Sigmoid colon (tissue), 7 donors: ENCODE measurements at places on chromosomes 13 and 19.

DNA sequence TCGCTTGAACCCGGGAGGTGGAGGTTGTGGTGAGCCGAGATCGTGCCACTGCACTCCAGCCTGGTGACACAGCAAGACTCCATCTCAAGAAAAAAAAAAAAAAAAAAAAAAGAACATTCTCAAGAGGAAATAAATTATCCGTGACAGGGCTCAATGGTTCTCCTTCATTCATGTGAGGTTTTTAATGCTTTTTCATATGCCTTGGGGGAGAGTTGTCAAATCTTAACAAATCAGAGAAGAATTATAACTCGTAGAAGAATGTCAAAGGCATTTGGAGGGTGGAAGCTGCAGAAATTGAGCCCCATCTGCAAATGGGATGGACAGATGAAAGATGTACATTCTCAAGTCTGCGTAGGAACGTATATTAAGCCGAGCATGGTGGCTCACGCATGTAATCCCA lies 34.9 kb upstream of the HOMER3 start:
- H3K4me3 ChIP-seq = no peak overlapping the region
- no peaks in the 10 kb centered on the region for H3K27me3 ChIP-seq
- DNase-seq = no peak
- H3K36me3 ChIP-seq = no peaks in the 10 kb centered on the region
- H3K27ac ChIP-seq = no peak overlapping the region

- H3K36me3 ChIP-seq = no peaks in the 10 kb centered on the region
- H3K4me1 ChIP-seq = no peaks in the 10 kb centered on the region
- H3K27me3 ChIP-seq = no peaks in the 10 kb centered on the region
- no peak overlapping the region for H3K4me3 ChIP-seq
Observed at GRCh38 chr13:65595916-65596315, 1634.2 kb downstream of the PCDH9 start.

- H3K27ac ChIP-seq = no peak overlapping the region
- H3K36me3 ChIP-seq = no peaks in the 10 kb centered on the region
- H3K4me1 ChIP-seq = peaks cover 88% of the 10 kb centered on the region
- no peak overlapping the region for H3K4me3 ChIP-seq
- DNase-seq = no peak
Observed at GRCh38 chr13:46643165-46643777, 90.3 kb downstream of the LRCH1 start.

DNA sequence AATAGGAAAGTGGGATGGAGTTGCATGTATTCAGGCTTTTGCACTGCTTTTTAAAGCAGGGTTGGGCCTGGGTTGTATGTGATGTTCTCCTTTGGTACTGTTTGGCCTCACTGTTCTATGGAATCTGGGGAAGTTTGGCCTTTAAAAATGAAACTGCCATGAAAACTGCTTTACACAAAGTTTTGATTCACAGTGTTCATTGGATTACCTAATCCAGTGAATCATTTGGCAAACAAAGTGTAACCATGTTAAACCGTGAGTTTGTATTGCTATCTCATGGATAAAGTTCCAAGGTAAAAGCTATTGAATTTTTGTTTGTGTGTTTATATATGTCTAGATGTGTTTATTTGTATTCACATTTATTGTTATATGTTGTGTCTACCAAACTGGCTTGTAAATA lies 1658.6 kb downstream of the OLFM4 start:
- no peak overlapping the region for H3K4me3 ChIP-seq
- DNase-seq = no peak
- no peak overlapping the region for H3K27ac ChIP-seq
- H3K27me3 ChIP-seq = no peaks in the 10 kb centered on the region

GRCh38 chr19:6113616-6114188 lies 3.4 kb upstream of the RFX2 start:
- peaks cover 11% of the 10 kb centered on the region for H3K4me1 ChIP-seq
- H3K27ac ChIP-seq = no peak overlapping the region
- H3K27me3 ChIP-seq = no peaks in the 10 kb centered on the region
- H3K36me3 ChIP-seq = no peaks in the 10 kb centered on the region
- H3K4me3 ChIP-seq = no peak overlapping the region

GRCh38 chr13:101846701-101847100 lies 394.2 kb downstream of the ITGBL1 start:
- no peak for DNase-seq
- no peak overlapping the region for H3K27ac ChIP-seq
- H3K27me3 ChIP-seq = no peaks in the 10 kb centered on the region
- H3K4me1 ChIP-seq = no peaks in the 10 kb centered on the region
- H3K36me3 ChIP-seq = no peaks in the 10 kb centered on the region

DNA sequence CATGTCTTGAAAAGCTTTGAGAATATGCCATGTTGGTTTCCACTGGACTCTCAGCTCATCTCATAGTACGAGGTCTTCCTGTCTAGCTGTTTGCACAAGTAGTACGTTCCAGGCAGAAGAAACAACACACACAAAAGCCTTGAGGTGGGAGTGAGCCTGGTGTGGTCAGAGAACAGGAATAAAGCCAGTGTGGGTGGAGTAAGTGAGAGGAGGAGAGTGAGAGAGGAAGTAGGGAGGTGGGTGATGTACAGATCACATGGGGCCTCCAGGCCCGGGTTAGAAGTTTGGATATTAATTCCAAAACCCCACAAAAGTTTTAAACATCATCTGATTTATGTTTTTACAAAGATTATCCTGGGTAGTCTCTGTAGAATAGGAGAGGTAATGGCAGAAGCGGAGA lies 230.6 kb downstream of the MTUS2 start:
- no peaks in the 10 kb centered on the region for H3K36me3 ChIP-seq
- DNase-seq = no peak
- no peak overlapping the region for H3K4me3 ChIP-seq
- no peaks in the 10 kb centered on the region for H3K4me1 ChIP-seq
- H3K27me3 ChIP-seq = no peaks in the 10 kb centered on the region

GRCh38 chr13:51674276-51674675 lies 90.0 kb downstream of the WDFY2 start:
- no peak overlapping the region for H3K4me3 ChIP-seq
- no peak for DNase-seq
- no peaks in the 10 kb centered on the region for H3K36me3 ChIP-seq

DNA sequence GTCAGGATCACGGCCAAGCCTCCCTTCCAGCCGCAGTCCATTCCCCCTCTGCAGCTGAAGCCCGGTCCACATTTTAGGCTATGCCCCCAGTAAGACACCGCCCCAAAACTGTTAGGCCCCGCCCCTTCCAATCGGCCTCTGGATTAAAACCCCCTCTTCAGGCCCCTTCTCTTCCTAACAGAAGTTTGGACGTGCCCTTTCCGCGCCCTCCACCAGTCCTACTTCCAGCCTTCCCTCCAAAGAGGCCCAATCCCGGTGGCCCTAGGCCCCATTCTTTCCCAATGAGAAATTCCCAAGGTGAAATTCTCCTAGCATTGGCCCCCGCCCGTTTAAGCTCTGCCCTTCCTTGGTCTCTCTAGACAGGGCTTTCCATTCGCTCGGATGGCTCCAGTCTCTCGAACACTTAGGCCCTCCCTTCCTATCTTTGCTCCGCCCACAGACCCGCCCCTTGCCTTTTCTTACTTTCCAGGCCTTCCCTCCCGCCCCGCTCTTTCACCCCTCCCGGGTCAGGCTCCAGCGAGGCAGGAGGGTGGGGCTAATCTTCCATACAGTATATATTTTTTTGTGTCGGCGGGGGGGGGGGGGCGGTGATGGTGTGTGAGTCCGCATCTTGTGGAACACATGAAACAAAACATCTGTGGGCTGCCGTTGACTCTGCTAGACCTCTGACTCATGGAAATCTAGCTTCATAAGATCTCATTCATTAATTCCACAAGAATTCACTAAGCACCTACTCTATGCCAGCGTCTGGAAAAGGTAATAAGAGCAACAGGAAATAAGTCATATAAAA lies 13.6 kb downstream of the LTBP4 start:
- peaks cover 28% of the 10 kb centered on the region for H3K27me3 ChIP-seq
- peak overlapping the region; percentile 53 for H3K4me3 ChIP-seq
- no peaks in the 10 kb centered on the region for H3K4me1 ChIP-seq
- H3K27ac ChIP-seq = peak overlapping the region; percentile 72

DNA sequence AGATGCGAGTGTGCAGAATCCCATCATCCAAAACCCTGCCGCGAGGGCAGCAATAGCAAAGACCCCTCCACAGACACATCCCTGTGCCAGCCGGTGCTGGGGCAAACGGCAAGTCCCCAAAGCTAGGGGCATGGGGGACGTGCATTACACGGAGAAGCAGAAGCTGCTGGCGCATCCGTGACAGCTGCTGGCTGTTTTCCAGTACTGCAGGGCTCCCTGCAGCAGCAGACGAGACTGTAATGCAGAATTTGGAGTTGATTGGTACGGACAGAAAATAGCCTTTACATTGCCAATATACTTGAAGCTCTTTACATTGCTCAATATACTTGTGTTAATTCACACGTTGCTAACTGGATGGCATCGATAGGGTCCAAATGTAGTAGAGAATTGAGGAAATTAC lies 77.2 kb upstream of the TMTC4 start:
- H3K27ac ChIP-seq = no peak overlapping the region
- no peaks in the 10 kb centered on the region for H3K27me3 ChIP-seq
- no peak for DNase-seq
- no peaks in the 10 kb centered on the region for H3K36me3 ChIP-seq
- H3K4me3 ChIP-seq = no peak overlapping the region

DNA sequence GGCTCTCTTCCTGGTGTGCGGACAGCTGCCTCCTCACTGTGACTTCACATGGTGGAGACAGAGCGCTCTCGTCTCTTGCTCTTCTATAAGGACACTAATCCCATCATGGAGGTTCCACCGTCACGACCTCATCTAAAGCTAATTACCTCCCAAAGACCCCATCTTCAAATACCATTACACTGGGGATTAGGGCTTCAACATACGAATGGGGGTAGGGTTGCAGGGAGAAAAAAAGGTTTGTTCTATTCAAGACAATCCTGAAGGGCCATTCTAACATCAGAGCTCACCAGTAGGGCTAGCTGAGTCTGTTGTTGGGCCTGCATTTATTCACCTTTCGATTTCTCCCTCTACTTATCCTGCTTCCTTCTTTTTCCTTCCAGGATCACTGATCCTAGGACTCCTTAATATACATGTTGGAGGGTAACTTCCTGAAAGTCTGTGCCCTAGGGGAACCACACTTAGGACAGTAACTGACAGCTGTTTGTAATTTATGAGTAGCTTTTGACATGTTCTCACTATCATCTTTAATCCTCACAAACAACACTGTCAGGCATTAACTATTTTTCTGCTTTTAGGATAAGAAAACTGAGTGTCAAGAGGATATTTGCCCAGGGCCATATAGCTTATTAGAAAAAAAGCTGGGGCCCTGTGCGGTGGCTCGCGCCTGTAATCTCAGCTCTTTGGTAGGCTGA lies 18.8 kb upstream of the GTF2F2 start:
- H3K27ac ChIP-seq = no peak overlapping the region

- peaks cover 8% of the 10 kb centered on the region for H3K4me1 ChIP-seq
- H3K27ac ChIP-seq = no peak overlapping the region
- H3K27me3 ChIP-seq = peaks cover 3% of the 10 kb centered on the region
Observed at GRCh38 chr13:113916330-113916815, 52.5 kb upstream of the GAS6 start.

DNA sequence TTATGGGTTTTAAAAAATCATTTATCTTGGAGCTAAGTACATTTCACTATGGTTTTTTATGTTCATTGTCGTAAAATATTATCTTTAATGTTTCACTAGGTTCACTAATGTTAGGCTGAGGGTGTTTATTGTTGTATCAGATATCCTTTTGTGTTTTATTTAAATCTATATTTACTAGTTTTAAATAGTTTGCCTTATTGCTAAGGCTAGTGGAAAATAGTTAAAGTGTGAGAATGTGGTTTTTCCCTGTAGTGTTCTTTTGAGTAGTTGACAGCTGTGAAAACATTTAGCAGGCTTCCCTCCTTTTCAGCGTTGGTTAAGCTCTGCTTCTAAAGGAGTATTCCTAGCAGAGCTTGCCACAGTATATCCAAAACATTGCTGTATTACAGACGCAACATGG lies 139.0 kb downstream of the TM9SF2 start:
- no peak overlapping the region for H3K4me3 ChIP-seq
- no peak for DNase-seq
- H3K4me1 ChIP-seq = no peaks in the 10 kb centered on the region
- no peak overlapping the region for H3K27ac ChIP-seq

- no peak overlapping the region for H3K4me3 ChIP-seq
- no peaks in the 10 kb centered on the region for H3K36me3 ChIP-seq
- peak; percentile 68 for DNase-seq
- peaks cover 86% of the 10 kb centered on the region for H3K4me1 ChIP-seq
- H3K27me3 ChIP-seq = no peaks in the 10 kb centered on the region
Observed at GRCh38 chr13:98565726-98566565, 11.0 kb downstream of the STK24 start.

GRCh38 chr13:36966404-36966803 lies 32.7 kb downstream of the ALG5 start:
- peaks cover 12% of the 10 kb centered on the region for H3K4me1 ChIP-seq
- no peak overlapping the region for H3K27ac ChIP-seq
- H3K27me3 ChIP-seq = no peaks in the 10 kb centered on the region
- DNase-seq = no peak
